M059J (cell line): ENCODE measurements at places on chromosomes 3 and 15.
A peak's percentile ranks its signal among the peaks of the same experiment; 100 is the strongest.

DNA sequence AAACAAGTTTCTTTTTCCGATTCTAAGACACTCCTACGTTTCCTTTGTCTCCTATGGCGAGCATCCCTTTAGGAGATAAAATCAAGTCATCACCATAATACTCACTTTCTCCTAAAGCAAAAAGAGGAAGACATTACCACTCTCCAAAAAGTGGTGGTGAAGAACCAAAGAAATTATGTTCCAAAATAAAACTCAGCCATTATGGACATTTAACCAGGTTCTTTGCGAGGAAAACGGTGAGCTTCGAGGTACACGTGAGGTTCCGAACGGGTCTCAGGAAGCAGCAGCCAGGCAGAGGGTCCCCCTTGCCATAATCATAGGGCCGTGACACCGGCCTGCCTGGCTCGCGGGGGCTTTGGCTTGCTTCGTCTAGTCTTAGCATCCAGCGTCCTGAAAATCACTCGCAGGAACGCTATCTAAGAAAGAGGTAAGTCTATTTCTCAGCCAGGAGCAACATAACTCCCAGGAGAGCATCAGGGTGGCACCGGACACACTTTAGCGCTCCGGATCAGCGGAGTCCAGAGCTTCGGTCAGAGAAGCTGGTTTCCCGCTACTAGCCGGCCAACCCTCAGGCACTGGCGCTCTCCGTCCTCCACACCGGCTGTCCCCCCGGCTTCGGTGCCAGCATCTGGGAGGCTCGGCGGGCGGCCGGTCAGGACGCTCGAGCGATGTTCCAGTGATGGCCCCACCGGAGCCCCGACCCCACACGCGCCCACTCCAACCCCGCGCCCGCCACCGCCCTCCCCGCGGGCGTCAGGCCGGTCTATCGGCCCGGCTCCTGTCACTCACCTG is 581 bp downstream of the IP6K1 start:
- DNase-seq: peak; percentile 50

- DNase-seq: no peak
These were observed 89.8 kb upstream of the RNF7 start for GRCh38 chr3:141648055-141648910.

GRCh38 chr3:109644746-109645145 is 307.4 kb upstream of the DPPA4 start:
- no peak for DNase-seq

DNA sequence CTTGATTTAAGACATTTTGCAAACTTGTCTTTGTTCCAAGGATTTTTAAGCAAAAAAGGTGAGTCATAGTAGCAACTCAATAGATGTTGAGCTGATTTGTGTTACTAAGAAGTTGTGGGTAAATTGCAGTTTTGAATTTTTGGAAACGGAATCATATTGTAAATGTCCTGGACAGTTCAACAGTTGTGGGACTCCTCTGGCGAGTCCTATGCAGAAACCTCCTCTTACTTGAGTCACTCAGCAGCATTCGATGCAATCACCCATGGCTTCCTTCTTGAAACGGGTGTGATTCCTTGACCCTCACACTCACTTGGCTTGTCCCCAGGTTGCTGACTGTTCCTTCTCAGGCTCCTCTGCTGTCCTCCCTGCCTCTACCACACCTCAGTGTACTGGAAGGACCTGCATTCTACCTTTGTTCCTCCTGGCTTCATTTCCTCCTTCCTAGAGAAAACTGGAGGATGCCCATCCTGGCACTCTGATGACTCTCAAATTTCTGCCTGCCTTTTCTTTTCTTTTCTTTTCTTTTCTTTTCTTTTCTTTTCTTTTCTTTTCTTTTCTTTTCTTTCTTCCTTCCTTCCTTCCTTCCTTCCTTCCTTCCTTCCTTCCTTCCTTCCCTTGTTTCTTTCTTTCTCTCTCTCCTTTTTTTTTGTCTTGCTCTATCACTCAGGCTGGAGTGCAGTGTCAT is 52.8 kb upstream of the DGKG start:
- DNase-seq: peak; percentile 95

DNA sequence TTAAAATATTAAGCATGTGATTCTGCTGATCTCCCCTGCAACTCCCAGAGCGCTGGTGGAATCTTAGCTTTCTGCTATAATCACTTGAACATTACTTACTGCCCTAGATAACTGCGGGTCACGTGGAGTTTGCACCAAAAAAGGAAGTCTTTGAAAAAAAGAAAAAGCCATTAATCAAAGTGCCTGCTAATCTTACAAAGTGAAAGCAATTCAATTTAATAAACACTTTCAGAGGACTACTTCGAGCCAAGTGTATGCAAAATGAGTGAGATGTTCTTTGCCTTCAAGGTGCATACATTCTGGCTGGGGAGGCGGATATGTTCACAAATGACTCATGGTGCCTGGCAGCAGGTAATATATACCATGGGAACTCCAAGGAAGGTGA is 109.9 kb upstream of the GAP43 start:
- DNase-seq: no peak

- DNase-seq: peak; percentile 83
These were observed at the start of gene NEK4 for GRCh38 chr3:52770496-52771333. TSS of gene NEK4 (minus strand) at chr3:52770940. CDS start at chr3:52770746, 194 bp downstream.

GRCh38 chr15:71588746-71589145 is 221.6 kb upstream of the NR2E3 start:
- DNase-seq: peak; percentile 86

- DNase-seq: no peak
These were observed 563.4 kb upstream of the DPPA4 start for GRCh38 chr3:109900783-109901182.

DNA sequence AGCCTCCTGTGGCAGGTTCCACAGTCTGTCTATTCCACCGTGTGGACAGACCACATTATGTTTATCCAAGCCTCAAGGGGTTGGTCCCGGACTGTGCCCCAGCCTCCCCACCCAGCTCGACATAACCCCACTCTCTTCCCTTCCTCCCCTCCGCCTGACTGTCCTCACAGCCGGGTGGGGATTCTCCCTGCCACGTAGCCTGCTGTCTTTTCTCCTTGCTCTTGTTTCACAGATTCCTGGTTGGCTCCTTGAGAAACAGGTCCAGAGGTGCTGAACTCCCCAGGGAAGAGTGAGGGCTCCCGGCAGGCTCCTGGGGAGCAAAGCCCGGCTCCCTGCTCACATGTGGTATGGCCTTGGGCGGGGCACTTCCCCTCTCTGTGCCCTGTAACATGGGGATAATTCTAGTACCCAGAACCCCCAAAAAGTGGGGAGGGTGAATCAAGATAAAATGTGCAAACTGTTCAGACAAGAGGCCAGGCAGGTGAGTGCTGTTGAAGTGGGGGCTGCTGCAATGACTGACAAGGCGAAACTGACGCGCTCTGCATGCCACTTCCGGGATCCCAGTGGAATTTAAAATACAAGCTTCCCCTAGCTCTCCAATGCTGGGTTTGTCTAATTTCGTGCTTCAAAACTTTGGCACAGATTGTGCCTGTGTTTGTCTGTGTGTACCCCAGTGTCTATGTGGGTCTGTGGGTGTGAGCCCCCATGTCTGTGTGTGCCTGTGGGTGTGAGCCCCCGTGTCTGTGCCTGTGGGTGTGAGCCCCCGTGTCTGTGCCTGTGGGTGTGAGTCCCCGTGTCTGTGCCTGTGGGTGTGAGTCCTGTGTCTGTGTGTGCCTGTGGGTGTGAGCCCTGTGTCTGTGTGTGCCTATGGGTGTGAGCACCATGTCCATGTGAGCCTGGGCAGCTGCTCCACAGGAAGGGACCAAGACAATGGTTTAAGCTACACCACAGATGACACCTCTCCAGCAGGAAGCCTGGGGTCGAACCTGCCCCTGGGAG is 160.6 kb upstream of the IQSEC1 start:
- no peak for DNase-seq

GRCh38 chr15:85691350-85692240 is 103.1 kb downstream of the KLHL25 start:
- no peak for DNase-seq

GRCh38 chr15:35738370-35738769 is 192.4 kb upstream of the DPH6 start:
- peak; percentile 83 for DNase-seq

DNA sequence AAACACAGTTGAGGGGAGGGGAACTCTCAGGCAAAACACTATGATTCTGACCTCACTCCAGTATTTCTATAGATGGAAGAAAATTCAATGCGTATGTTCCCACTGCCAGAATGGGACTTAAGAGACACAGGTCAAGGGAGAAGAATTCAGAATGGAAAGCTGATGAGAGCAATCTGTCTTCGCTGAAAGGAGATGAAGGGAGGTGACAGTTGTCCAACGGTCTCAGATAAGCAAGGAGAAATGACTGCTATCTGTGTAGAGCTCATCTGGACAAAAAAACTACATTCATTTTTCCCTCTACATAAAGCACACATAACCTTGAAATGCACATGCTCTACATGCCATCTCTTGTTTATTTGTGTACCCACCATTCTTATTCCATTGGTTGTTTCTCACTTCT is 405.1 kb downstream of the LSAMP start:
- no peak for DNase-seq

GRCh38 chr3:30502742-30503073 is 103.7 kb upstream of the TGFBR2 start:
- peak; percentile 48 for DNase-seq

GRCh38 chr3:123618768-123619484 is 34.1 kb upstream of the HACD2 start:
- peak; percentile 70 for DNase-seq

- DNase-seq: no peak
These were observed 182.5 kb downstream of the CACNA2D3 start for GRCh38 chr3:54304877-54305276.

DNA sequence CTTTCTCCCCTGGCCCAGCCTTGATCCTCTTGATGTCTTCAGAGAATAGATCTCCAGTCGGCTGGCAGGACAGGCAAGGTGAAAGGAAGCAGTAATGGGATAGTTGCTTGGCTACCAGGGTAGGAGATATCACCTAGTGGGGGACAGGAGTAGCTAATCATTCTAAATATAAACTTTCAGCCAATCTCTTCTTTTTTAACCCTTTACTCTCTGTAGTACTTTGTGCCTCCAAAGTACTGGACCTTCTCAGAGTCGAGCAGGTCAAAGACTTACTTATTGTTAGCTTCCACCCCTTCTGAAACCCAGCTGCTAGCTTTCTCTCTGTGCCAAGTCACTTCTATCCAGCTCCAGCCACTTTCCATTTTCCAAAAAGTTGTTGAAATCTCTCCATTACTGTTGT is 43.4 kb upstream of the FILIP1L start:
- no peak for DNase-seq

DNA sequence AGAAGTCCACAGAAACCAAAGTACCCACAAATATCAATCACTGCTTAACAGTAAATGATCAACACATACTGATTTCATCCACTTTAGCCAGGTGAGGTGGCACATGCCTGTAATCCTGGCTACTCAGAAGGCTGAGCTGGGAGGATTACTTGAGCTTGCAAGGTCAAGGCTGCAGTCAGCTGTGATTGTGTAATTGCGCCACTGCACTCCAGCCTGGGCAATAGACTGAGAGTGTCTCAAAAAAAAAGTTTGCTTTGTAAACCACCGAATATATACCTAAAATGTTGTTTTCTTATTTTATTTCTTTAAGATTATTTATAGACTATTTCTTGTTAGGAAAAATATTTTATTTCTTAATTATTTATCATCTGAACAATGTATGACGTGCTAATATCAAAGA is 8.7 kb upstream of the ATP13A4 start:
- DNase-seq: no peak

GRCh38 chr15:100017140-100017539 is 283.9 kb upstream of the LYSMD4 start:
- peak; percentile 54 for DNase-seq

GRCh38 chr15:91967935-91968606 is 114.6 kb downstream of the SLCO3A1 start:
- DNase-seq: peak; percentile 63

DNA sequence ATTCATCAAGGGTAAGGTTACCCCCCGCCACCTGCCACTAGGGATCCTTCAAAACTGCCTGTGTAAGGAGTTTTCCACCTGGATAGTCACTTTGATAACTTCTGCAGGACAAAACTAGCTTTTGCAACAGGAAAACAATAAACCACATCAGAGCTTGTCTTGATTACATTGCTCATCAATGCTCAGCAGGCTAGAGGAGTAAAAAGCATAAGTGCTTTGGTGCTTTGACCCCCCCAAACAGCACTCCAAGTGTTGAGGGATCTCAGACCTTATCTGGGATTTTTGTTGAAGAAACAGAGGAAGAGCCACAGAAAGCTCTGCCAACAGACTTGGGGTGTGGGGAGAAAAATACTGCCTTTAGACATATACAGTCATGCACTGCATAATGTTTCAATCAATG is 10.8 kb upstream of the PHLDB2 start:
- peak; percentile 70 for DNase-seq

- no peak for DNase-seq
These were observed 471.2 kb downstream of the NR2F2 start for GRCh38 chr15:96801576-96802150.

DNA sequence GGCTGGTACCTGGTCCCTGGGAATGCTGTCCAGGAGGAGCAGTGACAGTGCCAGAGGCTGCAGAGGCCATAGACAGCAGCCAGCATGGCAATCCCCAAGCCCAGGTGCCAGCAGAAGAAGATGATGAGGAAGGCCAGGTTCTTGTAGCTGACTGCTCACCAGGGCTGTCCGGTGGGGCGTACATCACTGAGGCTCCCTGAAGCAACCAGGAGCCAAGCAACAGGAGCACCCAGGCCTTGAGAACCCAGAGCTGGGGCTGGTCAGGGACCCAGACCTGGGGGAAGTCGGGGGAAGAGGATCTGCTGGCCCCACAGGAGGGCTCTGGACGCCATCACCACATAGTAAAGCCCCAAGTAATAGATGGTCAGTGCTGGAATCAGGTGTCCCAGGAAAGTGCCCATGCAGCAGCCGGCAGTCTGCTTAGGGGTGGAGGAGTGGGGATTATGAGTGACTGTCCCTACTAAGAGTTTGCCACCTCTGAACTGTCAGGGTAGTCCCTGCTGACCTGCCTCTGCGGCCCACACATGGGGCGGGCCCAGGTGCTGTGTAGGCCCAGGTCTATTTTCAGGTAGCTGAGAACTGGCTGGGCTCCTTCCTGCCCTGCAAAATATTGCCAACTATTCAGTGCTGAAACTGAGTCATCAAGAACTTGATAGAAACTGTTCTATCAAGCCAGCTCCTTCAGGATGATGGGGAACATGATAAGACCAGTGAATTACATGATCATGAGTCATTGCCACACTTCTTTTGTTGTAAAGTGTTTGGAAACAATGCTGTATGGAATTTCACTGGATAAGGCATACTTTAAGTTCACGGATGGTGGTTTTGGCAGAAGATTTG is 68.7 kb downstream of the CHRD start:
- DNase-seq: peak; percentile 99

GRCh38 chr15:96365781-96366525 is 35.5 kb downstream of the NR2F2 start:
- no peak for DNase-seq

DNA sequence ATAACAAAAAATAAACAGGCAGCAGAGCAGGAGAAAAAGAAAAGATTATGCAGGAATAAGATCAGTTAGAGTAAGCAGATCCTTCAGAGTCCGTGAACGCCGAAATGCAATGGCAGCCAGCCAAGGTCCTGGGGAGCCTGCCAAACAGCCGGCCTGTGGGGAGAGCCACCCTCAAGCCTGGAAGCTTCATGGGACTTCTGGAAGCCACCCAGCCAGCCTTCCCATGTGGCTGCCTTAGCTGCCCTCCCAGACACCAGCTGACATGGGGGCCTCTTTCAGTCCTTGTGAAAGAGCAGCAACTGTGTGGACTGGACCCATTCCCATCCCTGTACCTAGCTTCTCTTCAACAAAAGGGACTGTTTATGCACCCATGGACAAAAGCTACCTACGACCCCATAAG is 64.9 kb upstream of the RAD18 start:
- DNase-seq: peak; percentile 71
